Left forelimb (tissue), 1 donor: ENCODE measurements at places on chromosomes 3 and 15.

GRCh38 chr3:150161011-150161410, 190.3 kb upstream of the PFN2 start:
- DNase-seq, result no peak

- DNase-seq, result no peak
Measured at GRCh38 chr3:12886106-12886679, 44.8 kb upstream of the RPL32 start.

GRCh38 chr15:91444656-91445055, 344.6 kb downstream of the SV2B start:
- no peak for DNase-seq

DNA sequence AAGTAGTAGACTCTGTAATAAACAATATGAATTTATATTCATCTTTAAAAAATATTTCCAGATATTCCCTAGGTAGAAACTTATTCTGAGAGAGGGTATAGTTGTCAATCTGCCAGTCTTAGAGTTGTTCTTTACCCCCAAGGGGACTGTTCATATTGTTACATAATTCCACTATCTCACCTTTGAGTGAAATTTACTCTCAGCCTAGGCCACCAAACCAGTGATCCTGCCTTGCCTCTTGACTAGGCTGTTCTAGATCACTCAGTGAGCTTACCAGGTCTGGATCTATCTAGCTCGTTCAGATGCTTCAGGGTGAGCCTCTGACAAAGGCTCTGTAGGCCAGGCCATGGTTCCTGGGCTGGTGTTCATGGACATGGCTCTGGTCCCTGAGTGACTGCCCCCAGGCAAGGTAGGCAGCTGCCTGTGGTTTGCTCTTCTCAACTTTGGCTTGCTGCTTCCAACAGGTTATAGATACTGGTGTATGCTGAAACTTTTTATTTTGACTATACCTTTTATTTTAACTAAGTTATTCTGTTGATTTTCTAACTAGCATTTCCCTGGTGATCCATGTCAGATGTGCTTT, 27.6 kb downstream of the ZNF592 start:
- no peak for DNase-seq
